Activated T-helper 1 cell treated with anti-CD3 and anti-CD28 coated beads, Interleukin-12 subunit alpha, Interleukin-12 subunit beta, Interleukin-2, Interleukin-4 antibody, amounts not matched to agents 30 ng/mL and 10 ng/mL and 1 ng/mL, durations not matched to agents 14 hours and 24 hours and 36 hours (primary cell): ENCODE measurements at places on chromosomes 2 and 18.

- DNase-seq = peak; percentile 38
Observed at GRCh38 chr2:126527836-126528490, 128.0 kb upstream of the GYPC start.

- no peak for DNase-seq
Observed at GRCh38 chr2:237189799-237190198, 104.1 kb downstream of the COPS8 start.

DNA sequence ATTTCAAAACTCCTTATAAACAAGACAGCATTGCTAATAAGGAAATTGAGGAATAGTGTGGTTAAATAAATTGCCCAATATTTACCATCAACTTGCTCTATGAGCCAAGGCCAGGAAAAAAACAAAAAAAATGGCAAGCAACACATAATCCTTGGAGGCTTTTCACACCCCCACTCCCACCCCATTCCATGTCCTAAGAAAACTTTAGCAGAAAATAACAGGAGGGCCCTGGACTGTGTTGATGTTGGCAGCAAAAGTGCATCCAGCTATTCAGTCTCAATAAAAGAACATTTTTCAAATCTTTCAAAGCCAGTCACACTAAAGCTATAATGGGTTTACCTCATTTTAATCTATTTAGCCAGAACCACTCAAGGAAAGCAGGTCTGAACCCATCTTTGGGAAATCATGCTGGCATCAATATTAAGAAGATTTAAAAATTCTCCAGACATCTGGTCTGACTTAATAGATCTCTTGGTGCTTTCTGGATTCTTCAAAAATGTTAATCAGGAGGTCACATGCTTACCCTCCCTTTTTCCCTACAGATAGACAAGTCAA is 34.6 kb upstream of the STK17B start:
- no peak for DNase-seq

GRCh38 chr18:46343931-46344372 is 239.8 kb downstream of the HAUS1 start:
- DNase-seq = peak; percentile 55

DNA sequence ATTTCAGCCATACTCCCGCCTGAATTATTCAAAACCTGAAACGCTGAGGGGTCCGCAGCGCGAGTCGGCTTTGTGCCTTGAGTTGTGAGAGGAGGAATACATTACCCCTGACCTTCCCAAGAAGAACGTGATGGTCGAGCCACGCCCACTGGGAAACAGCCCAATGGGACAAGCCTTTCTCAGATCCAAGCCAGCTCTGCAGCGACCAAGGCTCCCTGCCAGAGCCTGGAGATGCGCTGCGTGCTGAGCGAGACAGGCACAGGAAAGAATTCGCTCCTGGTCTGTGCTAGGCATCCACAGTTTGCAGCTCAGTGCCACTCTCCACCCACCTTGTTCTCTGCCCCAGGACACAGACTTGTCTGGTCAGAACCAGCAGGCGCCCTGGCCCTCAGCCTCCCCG is 74.1 kb upstream of the GLI2 start:
- no peak for DNase-seq

GRCh38 chr18:32381761-32382160 is 88.9 kb downstream of the GAREM1 start:
- DNase-seq = no peak

DNA sequence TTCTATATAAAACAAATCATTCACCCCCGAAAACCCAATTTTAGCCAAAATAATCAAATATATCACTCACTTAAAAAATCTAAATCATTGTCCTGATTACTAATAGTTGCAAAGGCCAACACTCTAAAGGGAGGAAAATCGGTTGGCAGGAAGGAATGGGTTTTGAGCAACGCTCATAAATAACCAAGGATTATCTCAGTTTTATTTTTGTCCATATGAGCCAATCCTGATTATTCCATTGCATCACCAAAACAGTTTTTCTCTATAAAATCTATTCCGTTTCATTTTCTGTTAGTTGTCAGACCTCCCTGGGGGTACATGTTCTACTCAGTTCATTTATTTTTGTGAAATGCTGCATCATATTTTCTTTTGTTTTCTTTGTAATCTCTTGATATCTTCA is 174.1 kb downstream of the LRATD1 start:
- no peak for DNase-seq

GRCh38 chr2:44550561-44550960 is 188.8 kb downstream of the CAMKMT start:
- DNase-seq = no peak

GRCh38 chr18:7066965-7067555 is 50.5 kb downstream of the LAMA1 start:
- no peak for DNase-seq

GRCh38 chr2:1625281-1626001 is 118.9 kb downstream of the PXDN start:
- no peak for DNase-seq

- peak; percentile 68 for DNase-seq
Observed at GRCh38 chr18:58687871-58688308, 16.6 kb downstream of the MALT1 start.

- DNase-seq = no peak
Observed at GRCh38 chr2:119402645-119403560, 28.8 kb upstream of the TMEM37 start.

DNA sequence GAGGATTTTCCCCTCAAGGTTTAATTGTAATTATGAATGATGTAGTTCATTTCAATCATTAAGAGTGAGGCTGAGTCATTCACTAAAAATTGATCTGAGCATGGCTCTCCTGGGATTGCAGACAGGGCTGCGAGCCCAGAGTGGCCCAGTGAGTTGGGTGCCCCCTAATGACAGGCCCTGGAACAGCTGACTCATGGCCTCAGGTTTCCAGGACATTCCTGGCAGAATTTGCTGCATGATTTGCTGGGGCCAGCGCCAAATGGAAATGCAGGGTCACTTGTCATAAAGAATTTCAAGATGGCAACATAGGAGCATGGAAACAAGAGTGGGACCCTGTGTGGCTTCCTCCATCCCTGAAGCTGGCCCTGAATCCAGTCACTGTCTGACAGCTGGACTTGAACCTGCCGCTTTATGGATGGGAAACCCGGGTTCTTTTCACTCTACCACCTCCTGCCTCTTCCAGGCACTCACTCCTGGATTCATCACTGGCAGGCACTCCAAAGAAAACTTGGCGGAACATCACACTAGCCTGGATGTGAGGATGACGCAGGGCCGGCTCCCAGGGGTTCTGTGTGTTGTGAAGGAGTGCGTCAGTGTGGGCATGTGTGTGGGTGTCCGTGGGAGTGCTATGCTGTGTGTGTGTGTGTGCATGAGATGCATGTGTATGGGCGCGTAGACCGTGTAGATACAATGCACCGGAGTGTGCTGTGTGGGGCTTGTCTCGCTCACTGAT is 15.2 kb downstream of the OTOF start:
- no peak for DNase-seq

DNA sequence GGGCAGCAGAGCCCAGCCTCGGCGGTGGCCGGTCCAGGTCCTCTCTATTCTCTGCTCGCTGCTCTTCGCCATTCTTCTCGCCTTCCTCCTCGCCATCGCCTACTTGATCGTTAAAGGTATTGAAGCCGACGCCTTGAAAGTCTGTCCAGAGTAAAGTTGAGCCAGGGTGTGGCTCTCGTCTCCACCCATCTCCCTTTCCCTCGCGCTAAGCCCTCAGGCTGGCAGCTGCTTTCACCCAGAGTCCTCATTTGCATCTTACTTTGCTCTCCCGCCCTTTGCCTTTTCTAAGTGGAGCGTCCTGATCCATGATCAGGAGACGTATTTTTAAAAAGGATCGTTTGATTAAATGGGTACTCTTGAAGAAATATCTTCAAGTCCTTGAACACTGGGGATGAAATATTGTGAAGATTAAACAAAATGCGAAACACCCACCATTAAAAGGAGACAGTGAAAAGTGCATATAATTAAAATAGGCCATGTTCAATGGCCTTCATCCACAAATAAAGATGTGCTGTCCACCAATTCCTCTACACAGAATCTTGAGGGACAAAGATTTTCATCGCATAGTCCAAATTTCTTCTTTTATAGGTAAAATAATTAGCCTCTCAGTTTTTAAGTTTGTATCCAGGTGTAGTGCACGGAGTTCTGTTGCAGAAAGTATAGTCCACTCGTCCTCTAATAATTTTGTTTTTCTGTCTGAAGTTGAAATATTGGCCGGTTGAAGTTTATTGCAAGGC is 657 bp downstream of the ARL6IP6 start:
- DNase-seq = no peak

- no peak for DNase-seq
Observed at GRCh38 chr2:171547720-171548119, 25.4 kb downstream of the CYBRD1 start.

DNA sequence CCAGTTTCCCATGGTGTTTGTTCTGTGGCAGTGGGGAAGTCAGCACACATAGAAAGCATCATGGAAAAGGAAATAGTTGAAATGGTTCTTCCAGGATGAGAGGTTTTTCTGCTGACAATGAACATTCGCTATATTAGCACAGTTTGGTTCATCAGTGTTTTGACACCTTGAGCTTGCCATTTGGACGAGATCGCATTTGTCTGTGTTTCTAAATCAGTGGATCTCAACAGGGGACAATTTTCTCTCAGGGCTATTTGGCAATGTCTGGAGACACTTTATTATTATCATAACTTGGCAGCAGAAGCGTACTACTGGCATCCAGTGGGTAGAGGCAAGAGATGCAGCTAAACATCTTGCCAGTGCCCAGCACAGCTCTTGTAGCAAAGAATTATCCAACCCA is 74.6 kb downstream of the CD8B2 start:
- no peak for DNase-seq

- no peak for DNase-seq
Observed at GRCh38 chr2:241859017-241859435, 332 bp upstream of the PDCD1 start.

GRCh38 chr2:139271149-139271548 is 491.0 kb upstream of the NXPH2 start:
- no peak for DNase-seq

DNA sequence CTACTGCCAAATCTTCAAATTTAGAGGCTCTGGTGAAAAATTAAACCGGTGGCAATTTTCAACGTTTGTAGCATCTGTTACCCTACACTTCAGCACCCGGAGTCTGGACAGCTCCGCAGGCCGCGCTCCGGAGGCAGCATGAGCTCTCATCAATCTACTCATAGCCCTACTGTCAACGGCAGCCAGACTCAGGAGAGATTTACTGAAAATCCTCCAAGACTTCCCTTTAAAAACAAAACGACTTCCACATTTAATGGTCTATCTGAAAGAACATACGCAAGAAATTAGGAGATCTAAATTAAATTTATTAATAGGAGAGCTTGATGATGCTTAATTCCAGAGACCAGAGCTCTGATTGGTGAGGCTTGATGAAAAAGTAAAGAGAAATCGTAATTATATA is 970 bp upstream of the ADCYAP1 start:
- peak; percentile 22 for DNase-seq

- DNase-seq = no peak
Observed at GRCh38 chr2:57181315-57182038, 865.1 kb upstream of the VRK2 start.

GRCh38 chr2:103401621-103402020 is 639.8 kb downstream of the TMEM182 start:
- DNase-seq = no peak

GRCh38 chr2:155256803-155257202 is 558.3 kb downstream of the KCNJ3 start:
- no peak for DNase-seq

DNA sequence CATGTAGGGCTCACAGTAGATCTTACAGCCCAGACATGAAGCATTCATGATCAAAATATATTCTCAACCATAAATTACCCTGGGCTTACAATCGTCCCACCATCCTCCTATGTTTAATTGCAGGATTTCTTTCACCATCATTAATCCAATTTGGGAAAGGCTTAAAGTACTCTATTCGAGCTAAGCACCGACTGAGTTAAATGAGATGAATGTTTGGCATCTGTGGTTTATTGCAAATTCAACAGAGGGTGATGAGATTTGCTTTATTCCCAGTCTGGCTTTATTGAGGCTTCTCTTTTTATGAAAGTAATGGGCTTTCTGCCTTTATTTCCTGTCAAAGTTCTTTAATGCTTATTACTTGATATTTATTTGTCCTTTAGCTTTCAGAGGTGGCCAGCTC is 159.0 kb downstream of the METTL4 start:
- DNase-seq = no peak

DNA sequence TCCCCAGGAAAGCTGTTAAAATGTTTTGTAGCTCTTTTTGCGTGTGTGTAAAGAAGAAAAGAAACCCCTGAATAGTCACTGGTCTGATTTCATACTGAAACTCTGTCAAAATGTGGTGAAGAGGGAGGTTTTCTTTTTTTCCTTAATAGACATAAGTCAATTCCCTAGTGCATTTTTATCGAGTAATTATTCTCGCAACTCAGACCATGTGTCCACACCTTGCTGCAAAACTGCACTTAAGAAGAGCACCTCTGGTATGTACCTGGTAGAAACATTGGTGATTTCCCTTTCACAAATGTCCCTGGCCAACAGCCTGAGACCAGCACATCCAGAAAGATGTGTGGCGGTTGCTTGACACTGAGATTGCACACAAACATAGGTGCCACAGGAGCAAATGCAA is 159.9 kb downstream of the ZNF521 start:
- no peak for DNase-seq

DNA sequence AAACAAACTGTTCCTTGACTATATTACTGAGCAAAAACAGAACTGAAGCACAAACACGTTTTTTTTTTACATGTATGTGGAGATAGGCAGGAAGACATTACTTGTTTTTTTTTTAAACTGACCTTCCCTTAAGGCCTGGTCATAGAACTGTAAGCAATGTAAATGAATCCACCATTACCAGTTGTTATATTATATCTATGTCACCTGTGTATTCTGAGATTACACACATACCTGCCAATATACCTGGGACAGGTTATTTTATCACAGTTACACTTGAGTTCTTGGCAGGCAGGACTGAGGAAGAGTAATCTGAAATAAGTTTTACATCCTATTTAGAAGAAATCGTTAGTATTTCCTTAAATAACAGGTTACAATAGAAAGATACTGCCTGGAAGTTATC is 155.3 kb downstream of the BAZ2B start:
- DNase-seq = no peak

GRCh38 chr2:8379549-8379948 is 302.3 kb upstream of the ID2 start:
- DNase-seq = no peak

DNA sequence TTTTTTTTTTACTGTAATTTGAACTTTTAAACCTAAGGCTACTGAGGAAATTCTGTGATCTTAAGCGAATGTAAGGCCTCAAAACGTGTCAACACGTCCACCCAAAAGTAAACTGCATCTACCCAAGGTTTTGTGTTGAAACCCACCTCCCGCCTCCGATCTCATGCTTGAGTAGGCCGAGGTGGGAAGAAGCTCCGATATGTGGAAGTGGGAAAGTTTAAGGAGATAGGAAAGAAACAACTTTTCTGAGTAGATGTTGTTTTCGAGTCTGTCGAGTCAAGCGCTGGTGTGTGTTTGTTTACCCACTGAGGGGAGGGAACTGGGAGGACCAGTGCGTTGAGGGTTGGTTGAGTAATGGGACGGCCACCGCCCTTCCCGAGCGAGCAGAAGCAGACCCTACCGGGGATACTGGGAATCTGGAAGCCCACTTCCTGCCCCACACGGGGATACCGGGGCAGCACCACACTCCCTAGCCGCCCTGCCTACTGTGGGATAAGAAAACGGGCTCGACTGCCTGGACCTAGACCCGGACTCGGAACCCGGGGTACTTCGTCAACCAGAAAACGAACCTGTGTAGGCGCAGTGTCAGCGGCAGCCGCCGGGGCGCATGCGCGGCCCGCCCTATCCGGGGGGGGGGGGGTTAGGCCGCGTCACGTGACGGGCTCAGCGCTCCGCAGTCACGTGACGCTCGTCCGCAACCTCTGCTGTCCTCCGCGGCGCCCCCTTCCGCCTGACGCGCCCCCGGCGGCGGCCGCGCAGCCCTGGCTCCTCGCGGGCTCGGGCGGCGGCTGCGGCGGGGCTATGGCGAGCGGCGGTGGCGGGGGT is at the start of gene RETREG2:
Gene RETREG2 (plus strand): TSS at position 724 of the 825 bp plus-strand sequence. CDS start 78 bp downstream, at position 802.
- peak; percentile 74 for DNase-seq
